ENCODE measurements at places on chromosomes 5 and 9.

DNA sequence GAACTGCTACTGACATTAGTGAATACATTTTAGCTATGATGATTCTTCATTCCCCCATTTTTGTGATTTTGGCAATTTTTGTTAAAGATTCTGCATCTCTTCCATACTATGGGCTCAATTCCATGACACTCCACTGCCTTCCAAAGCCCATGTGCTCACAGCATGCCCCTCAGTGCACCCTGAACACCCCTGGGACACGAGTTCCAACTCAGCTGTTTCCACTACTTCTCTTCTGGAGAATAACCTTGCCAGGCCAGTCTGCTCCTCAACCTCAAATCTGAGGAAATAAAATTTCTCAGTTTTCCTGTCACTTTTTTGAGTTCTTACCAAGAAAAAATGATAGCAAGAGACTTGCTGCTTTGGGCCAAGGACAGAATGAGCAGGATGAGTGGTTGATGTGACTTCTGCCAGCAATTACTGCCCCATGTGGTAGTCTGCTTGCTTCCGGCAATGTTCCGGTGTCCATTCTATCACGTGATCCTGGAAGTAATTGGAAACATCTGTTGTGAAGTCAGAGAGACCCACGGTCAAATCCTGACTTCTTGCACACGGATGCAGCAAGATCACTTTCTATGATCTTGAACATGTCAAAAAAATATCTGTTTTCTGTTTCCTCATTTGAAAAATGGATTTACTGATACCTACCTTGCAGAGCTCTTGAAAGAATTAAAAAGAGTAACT, 58.3 kb downstream of the EGFLAM start:
- DNase-seq, result no peak

- DNase-seq, result no peak
Measured at GRCh38 chr5:154652746-154653417, 102.3 kb upstream of the LARP1 start.

DNA sequence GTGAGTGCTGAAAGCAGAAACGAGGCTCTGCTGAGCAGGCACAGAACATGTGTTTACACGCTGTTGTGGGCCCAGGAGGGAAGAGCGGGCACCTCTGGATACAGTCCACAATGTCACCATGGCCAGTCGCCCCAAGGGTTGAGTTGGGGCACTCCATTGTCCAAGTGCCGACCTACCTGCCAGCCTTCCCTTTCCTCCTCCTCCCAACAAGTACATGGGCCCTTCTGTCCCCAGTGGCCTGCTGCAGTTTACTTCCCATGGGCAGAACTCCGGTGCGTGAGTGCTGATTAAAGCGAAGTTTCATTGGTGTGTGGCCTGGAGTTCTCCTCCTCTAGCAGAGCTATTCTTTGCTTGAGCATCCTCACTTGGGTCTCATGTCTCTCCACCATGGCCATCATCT, 50.4 kb downstream of the DCP2 start:
- no peak for DNase-seq

GRCh38 chr5:62133426-62133825, 172.6 kb upstream of the KIF2A start:
- DNase-seq, result no peak

GRCh38 chr9:38149647-38150046, 80.6 kb upstream of the SHB start:
- no peak for DNase-seq

DNA sequence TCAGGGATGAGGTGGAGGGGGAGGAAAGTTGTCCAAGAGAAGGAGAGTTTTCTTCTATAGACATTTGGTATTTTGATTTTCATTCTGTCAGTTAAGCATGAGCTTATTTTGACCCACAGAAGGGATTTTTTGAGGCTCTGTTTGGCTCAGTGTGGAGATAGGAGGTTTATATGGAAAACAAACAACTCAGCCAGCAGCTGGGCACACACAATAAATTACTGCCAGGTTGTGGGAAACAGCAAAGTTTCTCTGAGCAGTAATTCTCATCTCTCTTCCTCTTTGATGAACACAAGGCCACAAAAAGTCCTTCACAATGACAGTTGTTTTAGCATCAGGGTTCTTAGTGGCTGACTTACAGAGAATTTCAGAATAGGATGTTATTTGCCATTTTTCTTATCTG, 486.1 kb downstream of the KDM4C start:
- no peak for DNase-seq

GRCh38 chr5:148853868-148854267, 27.5 kb downstream of the ADRB2 start:
- DNase-seq, result no peak

Data from amniotic stem cell (primary cell).